H9 (cell line): ENCODE measurements at places on chromosomes 7 and 10. TPM values are rescaled to one million over a fixed set of nuclear protein-coding genes. Genes with fewer than 3 reads are reported as not detected.

DNA sequence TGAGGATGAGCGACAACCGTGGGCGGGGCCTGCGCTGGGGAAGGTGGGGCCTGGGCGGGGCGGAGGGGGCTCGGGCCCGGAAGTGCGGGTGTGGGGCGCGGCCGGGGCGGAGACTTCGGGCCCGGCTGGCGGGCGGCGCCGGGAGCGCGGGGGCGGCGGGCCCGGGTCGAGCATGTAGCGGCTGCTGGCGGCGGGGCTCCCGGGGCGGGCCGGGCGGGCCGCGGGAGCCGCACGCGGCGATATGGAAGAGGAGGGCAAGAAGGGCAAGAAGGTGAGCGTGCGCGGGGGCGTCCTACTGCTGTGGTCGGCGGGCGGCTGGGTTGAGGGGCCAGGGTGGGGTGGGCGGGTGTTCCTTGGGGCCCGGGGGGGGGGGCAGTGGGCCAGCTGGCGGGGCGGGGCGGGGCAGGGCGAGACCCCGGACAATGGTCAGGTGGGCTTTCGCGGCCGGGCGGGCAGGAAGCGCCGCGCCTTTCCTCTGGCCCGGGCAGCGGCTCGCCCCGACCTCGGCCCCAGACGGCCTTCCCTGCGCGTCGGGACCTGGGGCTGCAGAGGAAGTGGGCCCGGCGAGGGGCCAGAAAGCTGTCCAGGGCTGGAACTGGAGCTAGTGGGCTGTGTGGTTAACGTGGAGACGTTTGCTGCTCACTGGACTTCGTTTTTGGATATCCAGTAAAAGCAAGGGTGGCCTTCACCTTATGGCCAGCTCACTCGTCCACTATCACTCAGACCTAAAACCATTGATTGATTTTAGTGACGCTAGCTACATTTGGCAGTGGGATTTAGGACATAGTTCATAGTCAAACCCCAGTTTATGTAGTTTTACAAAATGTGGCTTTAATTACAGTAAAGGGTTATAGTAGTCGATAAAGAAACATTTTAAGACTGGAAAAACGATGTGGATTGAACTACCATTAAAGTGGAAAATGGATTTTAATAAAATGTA is at the start of gene CCM2:
Gene CCM2, plus strand, starts transcription at position 109 of the 940 bp plus-strand sequence. Its CDS starts 133 bp downstream, at position 242.
- DNase-seq: no peak

DNA sequence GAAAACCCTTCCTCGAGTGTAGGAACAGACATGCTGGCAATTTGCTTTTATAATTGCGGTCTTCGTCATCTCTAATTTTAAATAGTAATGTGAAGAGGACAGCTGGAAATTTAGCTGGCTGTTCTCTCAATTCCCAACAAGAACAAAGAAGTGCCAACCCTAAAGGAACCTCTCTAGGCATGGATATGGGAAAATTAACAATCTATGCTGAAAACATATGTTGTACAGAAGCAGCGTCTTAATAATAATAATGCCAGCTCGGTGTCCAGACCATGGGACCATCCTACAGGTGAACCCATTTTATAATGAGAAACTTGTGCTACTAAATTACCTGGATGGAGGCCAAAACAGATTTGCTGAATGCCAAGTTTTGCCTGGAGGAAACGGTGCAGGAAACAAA is 641.4 kb upstream of the MGMT start:
- DNase-seq: no peak

GRCh38 chr7:25314731-25315267 is 86.5 kb upstream of the NPVF start:
- DNase-seq: no peak

Gene CLDN4
- total RNA-seq: 15.5 and 15.6 TPM in 2 replicates
